ENCODE measurements at places on chromosomes 5 and 9.
A peak's percentile ranks its signal among the peaks of the same experiment; 100 is the strongest.

- no peak for DNase-seq
Observed at GRCh38 chr9:130092910-130093309, 39.2 kb downstream of the GPR107 start.

DNA sequence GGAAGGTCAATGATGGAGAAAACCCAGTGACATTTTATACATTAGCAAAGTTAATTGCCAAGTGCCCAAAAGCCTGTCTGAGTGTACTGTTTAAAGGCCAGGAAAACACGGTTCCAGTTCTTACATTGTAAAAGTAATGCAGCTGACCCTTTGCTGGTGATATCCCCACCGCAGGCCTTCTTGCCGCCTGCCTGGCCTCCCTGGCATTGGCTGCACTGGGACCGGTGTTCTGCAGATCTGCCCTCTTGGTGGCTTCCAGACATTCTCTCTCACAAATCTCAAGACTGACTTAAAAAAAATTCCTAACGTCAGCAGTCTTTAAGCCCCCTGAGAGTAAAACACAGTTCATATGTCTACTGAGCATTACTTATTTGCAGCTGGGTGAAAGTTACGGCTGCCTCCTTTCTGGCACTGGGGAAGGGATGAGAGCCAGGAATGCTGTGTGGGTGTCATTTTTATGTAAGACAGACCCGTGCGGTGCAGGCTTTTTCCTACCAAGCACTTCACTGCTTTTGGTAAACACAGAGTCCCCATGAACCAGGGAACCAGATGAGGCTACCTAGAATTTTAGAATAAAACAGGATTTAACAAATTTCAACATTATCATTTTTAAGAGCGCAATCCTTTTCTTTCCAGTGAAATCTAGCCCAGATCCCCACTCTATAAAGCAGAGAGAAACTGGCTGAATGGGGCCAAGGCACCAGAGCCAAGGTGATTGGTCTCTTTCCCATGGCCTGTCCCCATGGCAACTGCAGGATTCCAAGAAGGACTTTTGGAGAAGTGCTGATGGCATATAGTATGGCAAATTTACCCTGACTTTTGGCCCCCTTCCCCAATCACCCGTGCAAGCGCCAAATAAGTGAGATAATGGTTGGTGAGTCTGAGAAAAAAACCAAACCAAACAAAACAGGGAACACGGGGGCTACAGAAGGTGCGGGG is 80.8 kb downstream of the LMNB1 start:
- no peak for DNase-seq

GRCh38 chr5:56900858-56901578 is 8.4 kb upstream of the SETD9 start:
- no peak for DNase-seq

DNA sequence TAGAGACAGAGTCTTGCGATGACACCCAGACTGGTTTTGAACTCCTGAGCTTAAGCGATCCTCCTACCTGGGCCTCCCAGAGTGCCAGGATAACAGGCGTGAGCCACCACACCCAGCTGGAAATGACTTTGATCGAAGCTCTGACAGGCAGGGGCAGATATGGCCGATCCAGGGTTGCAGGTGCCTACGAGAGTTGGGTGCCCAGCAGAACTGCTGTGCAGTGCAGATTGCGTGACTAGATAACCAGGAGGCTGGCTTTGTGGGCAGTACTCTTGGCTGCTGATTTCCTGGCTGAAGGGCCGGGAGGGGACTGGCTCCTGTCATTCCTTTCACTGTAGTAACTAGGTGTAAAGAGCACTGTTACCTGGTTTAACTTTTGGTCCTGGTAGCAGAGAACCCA is 11.8 kb downstream of the TBC1D13 start:
- no peak for DNase-seq

DNA sequence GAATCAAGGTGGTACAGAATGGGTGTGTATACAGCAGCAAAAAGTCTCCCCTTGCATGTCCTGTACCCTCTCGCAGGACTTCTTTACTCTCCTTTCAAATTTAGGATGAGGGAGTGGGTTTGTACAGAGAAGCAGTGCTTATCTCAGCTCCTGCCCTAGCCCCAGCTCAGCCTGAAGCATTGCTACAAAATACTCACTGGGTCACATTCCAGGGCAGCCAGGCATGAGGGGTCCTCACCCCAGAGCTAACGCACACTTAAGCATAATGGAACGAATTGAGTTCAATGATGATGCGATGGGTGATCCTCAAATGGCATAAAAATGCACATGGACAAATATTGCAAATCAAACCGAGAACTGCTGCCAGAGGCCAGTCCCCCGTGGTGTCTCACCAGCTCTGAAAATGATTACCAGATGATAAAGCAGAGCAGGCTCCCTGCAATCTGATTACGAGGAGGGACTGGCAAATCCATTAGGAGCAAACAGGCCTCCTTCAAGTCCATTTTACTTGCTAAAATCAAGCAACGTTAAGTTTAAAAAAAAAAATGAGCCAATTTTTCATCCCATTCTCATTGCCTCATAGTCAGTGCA is 231.6 kb upstream of the TAS2R1 start:
- no peak for DNase-seq

DNA sequence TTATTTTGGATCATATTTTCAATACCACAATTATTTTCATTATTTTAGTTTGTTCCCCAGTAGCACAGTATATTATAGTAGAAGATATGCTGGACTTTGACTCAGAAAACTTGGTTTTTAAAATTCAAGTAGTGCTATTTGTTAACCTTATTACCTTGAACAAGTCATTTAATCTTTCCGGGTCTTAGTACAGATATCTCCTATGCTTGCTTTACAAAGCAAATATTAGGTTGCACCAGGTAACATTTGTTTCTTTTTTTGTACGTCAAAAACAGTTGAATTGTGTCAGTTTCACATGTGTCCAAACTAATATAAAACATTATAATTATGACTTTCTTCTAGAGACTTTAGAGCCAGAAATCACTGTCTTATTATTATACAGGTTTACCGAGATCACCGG is 338.1 kb downstream of the ARL15 start:
- DNase-seq, result no peak

DNA sequence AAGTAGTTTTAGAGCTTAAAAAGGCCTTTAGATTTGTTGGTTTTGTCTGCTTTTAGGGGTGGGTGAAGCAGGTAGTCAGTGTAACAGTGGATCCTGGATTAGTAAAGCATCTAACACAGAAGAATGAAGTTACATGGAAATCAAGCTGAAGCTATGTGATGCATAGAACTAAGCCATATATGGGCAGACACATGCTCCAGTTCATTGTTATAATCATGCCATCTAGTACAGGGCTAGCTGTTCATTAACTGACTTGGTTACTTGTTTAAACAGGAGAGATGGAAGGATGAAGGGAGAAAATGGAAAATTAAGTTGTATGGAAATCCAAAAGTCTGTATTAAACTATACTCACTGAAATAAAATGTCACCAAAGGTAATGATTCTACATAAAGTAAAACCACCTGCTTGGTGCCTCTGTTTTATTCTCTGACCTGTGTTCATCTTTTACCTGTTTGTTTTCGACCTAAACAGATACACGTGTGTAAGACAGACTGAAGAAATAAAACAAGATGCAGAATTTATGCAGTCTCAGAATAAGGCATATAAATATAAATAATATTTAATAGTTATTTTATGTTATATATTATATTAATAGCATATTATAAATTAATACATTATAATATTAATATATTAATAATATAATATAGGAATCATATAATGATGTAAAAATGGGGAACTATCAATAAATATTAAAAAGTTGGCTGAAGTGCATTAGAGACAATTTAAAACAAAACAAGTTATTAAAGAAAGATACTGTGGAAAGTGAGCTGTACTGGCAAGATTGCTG is 33.9 kb downstream of the MRPS30 start:
- DNase-seq, result no peak

DNA sequence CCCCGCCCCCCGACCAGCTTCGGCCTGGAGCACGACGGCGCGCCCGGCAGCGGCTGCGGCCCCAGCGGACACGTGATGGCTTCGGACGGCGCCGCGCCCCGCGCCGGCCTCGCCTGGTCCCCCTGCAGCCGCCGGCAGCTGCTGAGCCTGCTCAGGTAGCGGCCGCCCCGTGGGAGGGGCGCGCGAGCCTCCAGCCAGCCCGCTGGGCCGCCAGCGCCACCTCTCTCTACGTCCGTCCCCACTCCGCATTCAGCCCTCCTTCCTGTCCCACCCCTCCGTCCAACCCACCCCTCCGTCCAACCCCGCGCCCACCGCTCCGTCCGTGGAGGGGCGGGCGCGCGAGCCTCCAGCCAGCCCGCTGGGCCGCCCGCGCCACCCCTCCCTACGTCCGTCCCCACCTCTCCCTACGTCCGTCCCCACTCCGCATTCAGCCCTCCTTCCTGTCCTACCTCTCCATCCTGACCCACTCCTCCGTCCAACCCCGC is 6.5 kb downstream of the ADAMTS13 start:
- no peak for DNase-seq

GRCh38 chr5:154369682-154370081 is 76.1 kb upstream of the SAP30L start:
- no peak for DNase-seq

GRCh38 chr9:127703289-127703946 is 3.4 kb upstream of the CFAP157 start:
- DNase-seq, result no peak

GRCh38 chr9:112404508-112404932 is 24.6 kb downstream of the HSDL2 start:
- DNase-seq, result no peak

DNA sequence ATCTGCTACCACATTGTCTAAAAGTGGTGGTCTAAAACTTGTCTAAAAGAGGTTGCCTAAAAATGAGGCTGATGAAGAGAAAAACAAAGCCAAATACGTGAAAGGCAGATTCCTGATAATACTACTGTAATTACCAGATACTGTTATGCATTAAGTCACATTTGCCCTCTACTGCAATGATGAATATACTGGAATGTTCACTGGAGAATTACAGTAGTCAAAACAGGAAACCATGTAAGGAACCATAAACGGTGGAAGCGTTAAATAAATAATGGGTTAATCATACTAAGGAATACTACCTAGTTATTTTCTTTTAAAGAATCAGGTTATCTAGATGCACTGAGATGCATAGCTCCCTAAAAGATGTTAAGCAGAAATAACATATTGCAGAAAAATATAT is 201.3 kb downstream of the MCTP1 start:
- no peak for DNase-seq

DNA sequence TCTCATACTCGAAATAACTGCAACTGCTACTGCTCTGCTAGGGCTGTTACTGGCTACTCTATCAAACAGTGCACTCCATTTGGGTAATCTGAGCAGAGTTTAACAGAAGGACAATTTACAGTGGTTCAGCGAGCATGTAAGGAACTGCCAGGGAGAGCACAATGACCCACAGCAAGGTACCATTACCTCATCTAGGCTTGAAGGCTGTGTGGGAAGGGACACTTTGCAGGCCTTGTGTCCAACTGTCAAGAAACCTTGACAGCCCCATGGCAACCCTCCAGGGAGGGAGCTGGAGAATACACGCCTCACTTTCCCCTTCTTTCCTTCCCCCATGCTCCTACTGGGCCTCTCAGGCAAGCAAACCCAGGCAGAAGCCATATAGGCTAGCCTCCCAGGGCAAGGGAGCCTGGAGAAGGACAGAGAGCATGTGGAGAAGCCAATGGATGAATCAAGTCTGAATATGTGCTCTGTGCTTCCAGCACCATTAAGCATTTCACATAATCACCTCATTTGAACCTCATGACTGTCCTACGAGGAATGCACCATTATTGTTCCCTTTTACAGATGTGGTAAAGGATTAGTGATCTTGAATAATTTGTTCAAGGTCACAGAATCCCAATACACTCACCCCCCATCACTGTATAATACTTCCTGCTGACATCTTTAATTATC is 49.9 kb upstream of the JAK2 start:
- no peak for DNase-seq

- no peak for DNase-seq
Observed at GRCh38 chr5:18761801-18762200, 1127.5 kb downstream of the TAF11L14 start.

- no peak for DNase-seq
Observed at GRCh38 chr5:139849942-139850341, 54.3 kb downstream of the PSD2 start.

GRCh38 chr9:107067739-107068416 is 204.9 kb downstream of the ZNF462 start:
- no peak for DNase-seq

DNA sequence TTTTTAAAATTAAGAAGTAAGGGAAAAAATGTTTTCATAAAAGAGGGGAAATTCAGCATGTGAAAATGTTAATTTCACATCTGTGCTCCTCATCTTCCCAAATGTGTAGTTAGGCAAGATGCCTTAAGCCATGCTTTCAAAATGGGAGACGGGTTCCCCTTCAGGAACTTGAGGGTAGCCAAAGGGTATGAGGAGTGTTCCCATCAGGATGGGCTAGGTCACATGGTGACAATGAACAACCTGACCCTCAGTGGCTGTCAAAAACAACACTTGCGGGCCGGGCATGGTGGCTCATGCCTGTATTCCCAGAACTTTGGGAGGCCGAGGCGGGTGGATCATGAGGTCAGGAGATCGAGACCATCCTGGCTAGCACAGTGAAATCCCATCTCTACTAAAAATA is 178.0 kb downstream of the ACTL7B start:
- DNase-seq, result no peak

- DNase-seq, result no peak
Observed at GRCh38 chr5:170629566-170630175, 125.9 kb downstream of the KCNIP1 start.

DNA sequence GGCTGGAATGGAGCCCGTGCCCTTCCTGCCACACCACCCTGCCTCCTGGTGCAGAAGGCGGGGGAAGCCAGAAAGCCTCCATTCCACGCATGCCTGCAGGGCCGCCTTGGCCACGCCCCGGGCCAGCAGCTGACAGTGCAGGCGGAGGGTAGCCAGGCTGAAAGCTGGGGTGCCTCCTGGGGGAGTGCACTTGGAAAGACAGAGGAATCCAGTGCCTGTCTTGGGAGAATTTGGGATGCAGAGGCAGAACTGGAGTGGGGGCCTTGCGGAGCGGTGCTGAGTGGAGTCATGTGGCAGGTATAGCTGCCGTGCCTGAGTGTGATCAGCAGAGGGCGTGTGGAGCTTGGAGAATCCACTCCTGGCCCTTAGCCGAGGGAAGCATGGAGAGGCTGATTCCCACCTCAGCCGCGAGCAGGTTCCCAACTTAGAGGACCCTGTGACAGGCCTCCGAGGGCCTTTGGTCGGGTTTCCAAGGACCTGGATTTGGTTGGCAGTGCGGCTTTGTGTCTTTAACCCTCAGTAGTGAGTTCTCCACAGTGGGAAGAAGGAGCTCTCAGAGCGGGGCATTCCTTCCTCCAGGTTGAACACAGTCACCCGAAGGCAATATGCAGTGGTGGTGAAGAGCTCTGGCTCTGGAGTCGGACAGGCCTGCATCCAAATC is 9.1 kb upstream of the URM1 start:
- peak; percentile 55 for DNase-seq

GRCh38 chr9:75190762-75191161 is 102.4 kb downstream of the OSTF1 start:
- DNase-seq, result no peak

- no peak for DNase-seq
Observed at GRCh38 chr5:44729536-44729935, 79.2 kb upstream of the MRPS30 start.
